NCI-H1092 (cell line): ENCODE measurements at places on chromosomes 7 and 10.

- no peak for DNase-seq
Observed at GRCh38 chr10:62805231-62806099, 945 bp downstream of the ADO start.

DNA sequence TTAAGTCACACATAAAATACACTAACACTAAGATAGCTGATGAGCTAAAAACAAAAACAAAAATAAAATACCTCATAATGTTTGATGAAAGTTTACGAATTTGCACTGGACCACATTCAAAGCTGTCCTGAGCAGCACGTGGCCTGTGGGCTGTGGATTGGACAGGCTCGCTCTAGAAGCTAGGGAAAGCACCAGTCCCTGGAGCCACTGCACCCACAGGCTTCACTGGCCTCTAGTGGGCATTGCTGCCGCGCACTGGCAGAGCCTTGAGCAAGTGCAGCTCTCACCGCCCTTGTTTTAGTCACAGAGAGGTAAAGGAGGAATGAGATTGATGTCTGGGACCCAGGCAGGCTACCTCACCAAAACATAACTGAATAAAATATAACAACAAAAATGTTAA lies 67.6 kb downstream of the PAX2 start:
- DNase-seq, result no peak

- DNase-seq, result no peak
Observed at GRCh38 chr7:17611611-17612010, 313.2 kb downstream of the AHR start.

- no peak for DNase-seq
Observed at GRCh38 chr10:24963521-24964041, 11.2 kb upstream of the PRTFDC1 start.

- DNase-seq, result no peak
Observed at GRCh38 chr10:17965649-17966235, 14.0 kb downstream of the SLC39A12 start.

GRCh38 chr7:128894101-128894440 lies 16.4 kb downstream of the KCP start:
- DNase-seq, result no peak

DNA sequence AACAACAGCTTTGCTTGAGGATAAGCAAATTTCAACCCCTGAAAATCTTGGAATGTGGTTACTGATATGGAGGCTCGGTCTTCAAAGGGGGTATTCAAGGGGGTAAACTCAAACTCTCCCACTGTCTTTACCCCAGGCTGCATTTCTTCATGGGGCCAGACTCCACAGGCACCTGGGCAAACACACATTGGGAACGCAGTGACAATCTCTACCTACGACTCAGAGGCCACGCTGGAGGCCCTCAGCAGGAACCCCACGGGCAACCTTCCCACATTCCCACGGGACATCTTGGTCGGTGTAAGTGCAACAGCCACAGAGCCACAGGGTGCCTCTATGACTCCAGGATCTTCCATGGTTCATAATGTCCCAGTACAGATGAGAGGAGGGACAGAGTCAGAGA lies 2.2 kb upstream of the INSIG1 start:
- no peak for DNase-seq

DNA sequence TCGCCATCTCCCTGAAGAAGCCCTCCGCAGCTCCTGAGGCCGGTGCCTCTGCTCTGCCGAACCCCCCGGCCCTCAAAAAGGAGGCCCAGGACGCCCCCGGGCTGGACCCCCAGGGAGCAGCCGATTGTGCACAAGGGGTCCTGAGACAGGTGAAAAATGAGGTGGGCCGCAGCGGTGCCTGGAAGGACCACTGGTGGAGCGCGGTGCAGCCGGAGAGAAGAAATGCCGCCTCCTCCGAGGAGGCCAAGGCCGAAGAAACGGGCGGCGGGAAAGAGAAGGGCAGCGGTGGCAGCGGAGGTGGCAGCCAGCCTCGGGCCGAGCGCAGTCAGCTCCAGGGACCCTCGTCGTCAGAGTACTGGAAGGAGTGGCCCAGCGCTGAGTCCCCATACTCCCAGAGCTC lies 85.1 kb upstream of the SH2B2 start:
- DNase-seq, result no peak

DNA sequence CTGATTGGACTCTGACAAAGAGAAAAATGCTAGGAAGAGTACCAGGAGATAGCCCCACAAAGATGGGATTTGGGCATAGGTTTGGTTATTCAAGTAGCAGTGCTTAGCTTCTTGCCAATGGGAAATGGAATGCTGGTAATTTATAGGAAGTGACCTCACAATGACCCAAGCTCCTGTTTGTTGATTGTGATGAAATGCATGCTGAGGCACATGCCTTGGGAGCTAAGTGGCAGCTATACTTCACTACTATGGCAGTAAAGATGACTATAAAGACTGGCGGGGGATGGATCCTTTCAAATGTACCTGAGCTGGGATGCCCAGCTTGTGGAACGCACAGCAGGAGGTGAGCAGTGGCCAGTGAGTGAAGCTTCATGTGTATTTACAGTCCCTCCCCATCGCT lies 153.8 kb downstream of the ZNF22 start:
- DNase-seq, result no peak

- no peak for DNase-seq
Observed at GRCh38 chr7:127900732-127901685, 130.2 kb downstream of the LRRC4 start.

- no peak for DNase-seq
Observed at GRCh38 chr7:155925682-155926081, 113.4 kb upstream of the SHH start.

DNA sequence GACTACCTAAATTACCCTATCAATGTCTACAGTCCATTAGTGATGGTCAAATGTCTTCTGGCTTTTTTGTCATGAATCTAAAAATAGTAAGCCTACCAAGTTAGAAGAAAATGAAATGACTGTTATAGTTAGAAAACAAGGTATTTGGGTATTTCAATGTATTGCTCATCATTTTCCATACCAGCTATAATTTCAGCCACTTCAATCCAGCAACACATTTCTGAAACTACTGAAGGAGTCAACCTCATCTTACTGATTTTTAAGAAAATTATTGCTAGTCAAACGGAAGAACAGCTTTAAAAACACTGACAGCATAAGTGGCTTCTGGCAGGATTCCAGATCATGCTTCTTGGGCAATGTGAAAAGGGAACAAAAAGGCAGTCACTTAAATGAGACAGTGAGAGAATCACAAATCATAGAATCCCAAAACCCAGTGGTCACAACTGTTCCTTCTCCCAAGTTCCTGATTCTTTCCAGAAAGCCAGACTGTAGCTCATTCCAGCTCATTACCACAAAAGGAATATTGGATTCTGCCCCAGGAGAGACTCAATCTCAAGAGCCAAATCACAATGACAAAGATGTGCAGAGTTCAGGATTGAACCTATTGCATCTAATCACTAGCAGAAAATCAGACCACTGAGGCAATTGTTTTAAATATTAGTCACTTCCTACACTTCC lies 61.2 kb upstream of the LRRN3 start:
- peak; percentile 28 for DNase-seq

DNA sequence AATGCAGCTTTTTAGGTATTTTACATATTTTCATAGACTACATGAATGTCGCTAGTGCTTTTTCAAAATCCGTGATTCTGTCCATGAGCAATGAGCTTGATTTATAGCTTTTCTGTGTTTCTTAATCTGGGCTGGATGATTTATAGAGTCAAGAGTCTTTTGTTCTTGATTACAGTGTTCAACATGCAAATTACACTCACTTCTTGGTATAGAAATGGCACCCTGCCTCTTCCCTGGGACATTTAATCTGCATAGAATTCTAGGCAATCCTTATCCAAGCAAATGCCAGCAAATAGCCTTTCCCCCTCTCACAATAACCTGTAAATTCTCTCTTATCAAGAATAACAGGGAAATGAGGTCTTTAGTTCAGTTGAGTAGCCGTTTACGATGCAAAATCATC lies 246.2 kb upstream of the SEMA3C start:
- DNase-seq, result no peak

DNA sequence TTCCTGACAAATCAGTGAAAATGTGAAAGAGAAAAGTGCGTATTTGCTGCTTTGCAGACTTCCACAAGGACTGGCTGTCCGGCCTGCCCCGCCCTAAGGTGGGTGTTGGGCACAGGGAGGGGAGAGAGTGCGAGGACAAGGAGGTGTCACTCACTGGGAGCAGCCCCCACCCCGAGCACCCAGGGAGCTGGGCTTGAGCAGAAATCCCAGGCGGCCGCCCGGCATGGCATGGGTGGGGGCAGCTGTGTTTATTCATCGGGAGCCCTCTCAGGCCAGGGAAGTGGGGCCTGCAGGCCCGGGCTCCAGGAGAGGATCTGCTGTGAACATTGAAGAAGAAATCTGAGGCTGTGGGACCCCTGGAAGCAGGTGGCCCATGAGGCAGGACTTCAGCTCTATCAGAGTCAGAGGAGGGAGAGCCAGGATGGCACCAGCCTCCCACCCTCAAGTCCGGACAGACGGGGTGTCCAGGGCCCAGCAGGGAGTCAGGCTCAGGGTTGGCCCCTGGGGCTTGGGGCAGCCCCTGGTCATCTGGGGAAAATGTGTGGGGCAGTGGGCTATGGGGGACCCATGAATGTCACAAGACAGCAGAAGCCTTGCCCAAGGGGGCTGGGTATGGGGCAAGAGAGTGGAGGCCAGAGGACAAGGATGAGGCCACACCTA lies 164.4 kb upstream of the PPP2R2D start:
- DNase-seq, result no peak

DNA sequence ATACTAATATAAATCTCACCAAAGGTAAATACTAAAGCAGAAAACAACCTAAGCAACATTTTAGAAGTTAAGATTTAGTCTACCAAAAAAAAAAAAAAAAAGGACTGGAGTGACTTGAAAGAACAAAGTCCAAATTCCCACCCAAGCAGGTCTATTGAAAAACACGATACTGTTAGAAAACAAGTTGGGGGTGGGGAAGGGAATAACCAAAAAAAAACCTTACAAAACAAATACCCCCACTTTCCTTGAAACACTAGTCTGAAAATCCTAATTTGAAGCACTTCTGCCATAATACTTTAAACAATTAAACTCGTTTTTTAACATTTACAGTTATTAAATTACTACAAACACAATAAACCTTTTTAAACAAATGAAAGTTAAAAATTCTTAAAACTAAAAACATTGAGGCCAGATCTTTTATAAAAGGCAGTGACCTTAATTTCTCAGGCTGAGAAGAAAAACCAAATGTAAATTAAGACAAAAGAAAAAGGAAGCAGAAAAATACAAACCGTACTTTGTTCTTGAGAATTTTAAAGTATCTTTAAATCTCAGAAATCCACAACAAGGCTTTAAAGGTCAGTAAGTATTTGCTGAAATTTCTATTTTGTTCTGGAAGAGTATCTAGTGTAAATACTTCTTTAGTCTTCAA lies 135.1 kb downstream of the NRBF2 start:
- no peak for DNase-seq

- DNase-seq, result no peak
Observed at GRCh38 chr10:118343115-118343514, 991 bp upstream of the FAM204A start.

GRCh38 chr10:114663626-114664025 lies 5.6 kb upstream of the ABLIM1 start:
- no peak for DNase-seq

GRCh38 chr10:62562101-62562500 lies 187.9 kb downstream of the ZNF365 start:
- DNase-seq, result no peak

DNA sequence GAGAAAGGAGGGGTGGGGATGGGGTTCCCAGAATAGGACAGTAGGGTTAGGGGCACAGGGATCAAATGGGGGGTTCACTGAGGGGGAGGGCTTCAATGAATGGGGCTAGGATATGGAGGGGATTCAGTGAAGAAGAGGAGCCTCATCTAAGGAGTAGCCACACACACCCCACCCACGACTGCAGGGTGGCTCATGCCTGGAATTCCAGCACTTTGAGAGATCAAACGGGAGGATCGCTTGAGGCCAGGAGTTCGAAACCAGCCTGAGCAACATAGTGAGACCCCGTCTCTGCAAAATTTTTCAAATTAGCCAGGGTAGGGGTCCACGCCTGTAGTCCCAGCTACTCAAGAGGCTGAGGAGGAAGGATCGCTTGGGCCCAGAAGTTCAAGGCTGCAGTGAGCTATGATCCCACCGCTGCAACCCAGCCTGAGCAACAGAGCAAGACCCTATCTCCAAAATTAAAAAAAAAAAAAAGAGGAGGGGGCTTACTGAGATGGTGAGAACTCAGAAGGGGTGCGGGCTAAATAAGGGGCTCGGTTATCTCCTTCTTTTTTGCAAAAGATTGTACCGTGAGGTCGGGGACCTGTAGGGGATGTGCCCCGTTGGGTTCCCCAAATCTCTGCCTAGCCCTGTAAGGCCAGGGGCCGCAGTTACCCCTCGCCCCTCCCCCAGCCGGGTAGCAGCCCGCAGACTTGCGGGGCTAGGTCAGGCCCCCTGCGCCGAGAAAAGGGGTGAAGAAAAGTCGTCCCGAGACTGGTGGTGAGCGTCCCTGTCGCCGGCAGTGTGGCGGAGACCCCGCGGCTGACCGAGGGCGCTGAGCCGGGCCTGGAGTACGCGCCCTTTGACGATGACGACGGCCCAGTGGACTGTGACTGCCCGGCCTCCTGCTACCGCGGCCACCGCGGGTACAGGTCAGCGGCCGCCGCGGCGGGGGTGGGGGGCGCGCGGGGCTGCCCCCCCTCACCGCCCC lies 43.1 kb upstream of the HSPB1 start:
- no peak for DNase-seq
